Heart right ventricle (tissue), 16 donors: ENCODE measurements at places on chromosomes 12 and 14. TPM values are rescaled to one million over a fixed set of nuclear protein-coding genes. Genes with fewer than 3 reads are reported as not detected.

DNA sequence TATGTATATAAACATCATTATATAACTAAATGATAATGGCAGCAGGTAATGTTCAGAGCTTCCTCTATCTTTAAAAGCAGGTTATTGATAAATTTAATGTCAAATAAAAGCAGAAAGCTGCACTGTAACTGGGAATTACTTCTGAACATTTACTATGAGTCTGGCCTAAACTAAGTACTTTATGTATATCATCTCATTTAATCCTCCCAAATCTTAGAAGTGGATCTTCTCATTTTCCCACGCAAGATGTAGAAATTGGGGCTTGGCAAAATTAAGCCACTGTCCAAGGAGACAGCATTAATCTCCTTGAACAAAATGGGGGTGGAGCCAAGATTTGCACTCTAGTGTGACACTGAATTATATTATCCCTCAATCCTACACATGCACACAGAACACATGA is 5.7 kb downstream of the NIN start:
- no peaks in the 10 kb centered on the region for H3K27me3 ChIP-seq
- peaks cover 79% of the 10 kb centered on the region for H3K4me1 ChIP-seq
- no peak overlapping the region for H3K4me3 ChIP-seq
- H3K36me3 ChIP-seq = peaks cover 3% of the 10 kb centered on the region
- no peak for DNase-seq
- no peak overlapping the region for H3K27ac ChIP-seq

DNA sequence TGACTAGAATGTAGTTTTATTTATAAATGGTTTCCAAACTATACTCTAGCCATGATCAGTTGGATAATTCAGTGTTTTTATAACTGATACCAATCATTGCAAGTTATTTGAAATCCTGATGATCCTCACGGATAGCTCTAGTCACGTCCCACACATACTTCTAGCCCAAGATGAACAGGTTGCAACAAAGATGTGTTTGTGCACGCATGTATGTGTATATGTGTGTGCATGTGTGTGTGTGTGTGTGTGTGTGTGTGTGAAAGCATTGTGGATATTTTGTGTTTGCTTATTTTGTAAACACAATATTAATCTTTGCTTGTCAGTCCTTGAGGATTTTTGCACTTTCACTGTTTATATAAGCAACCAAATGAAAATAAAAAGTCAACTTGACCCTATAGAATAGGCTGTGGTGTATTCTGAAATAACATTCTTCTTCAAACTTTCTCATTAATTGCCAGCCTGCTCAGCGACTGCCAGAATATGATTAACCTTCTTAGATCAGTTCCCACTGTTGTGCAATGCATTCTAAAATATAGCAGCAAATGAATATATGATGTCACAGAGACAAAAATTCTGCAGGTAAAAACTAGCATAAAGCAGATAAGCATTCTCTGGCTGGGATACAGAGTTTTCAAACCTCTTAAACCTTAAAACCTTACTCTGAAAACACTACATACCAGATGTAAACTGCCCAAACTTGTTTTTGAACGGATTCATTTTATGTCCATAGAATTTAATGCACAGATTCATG is 48.8 kb upstream of the HIF1A start:
- no peaks in the 10 kb centered on the region for H3K36me3 ChIP-seq
- DNase-seq = no peak
- no peak overlapping the region for H3K27ac ChIP-seq
- H3K4me3 ChIP-seq = no peak overlapping the region

DNA sequence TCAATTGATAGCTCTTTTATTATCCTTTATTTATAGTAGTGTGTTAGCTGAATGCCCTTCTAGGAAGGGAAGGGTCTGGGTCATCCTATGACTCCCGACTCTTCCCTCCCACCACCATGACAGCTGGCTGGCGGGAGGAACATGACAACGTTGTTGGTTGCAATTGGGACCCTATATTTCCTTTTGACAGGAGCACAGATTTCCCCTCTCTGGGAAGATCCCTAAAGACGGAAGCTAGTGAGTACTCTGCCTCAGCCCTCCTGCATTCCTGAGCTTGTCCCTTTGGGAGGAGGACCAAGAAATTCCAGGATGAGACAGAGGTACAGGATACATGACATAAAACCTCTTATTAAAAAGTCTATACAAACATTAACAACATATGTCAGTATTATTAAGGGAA is 485.4 kb downstream of the NAV3 start:
- no peaks in the 10 kb centered on the region for H3K27me3 ChIP-seq
- no peak overlapping the region for H3K27ac ChIP-seq
- H3K4me1 ChIP-seq = no peaks in the 10 kb centered on the region
- DNase-seq = no peak

GRCh38 chr14:68690089-68690958 is 102.5 kb downstream of the ZFP36L1 start:
- no peak overlapping the region for H3K27ac ChIP-seq
- no peak overlapping the region for H3K4me3 ChIP-seq
- no peaks in the 10 kb centered on the region for H3K27me3 ChIP-seq
- no peaks in the 10 kb centered on the region for H3K36me3 ChIP-seq
- no peak for DNase-seq
- peaks cover 1% of the 10 kb centered on the region for H3K4me1 ChIP-seq

GRCh38 chr12:124151583-124151982 is 143.3 kb upstream of the RFLNA start:
- no peak overlapping the region for H3K27ac ChIP-seq
- H3K27me3 ChIP-seq = no peaks in the 10 kb centered on the region
- no peak overlapping the region for H3K4me3 ChIP-seq
- no peaks in the 10 kb centered on the region for H3K4me1 ChIP-seq
- no peaks in the 10 kb centered on the region for H3K36me3 ChIP-seq

- no peaks in the 10 kb centered on the region for H3K27me3 ChIP-seq
- no peak for DNase-seq
- H3K36me3 ChIP-seq = no peaks in the 10 kb centered on the region
- peaks cover 8% of the 10 kb centered on the region for H3K4me1 ChIP-seq
- H3K27ac ChIP-seq = no peak overlapping the region
Measured at GRCh38 chr14:100212476-100213333, 26.2 kb upstream of the YY1 start.

The KIF5A gene
- total RNA-seq = 0.05 TPM

The MIP gene
- 0.09 TPM for total RNA-seq

The KLRC1 gene
- total RNA-seq = not detected

The TAOK3 gene
- 29.8 TPM for total RNA-seq
